ENCODE measurements at places on chromosomes 6 and 20.

DNA sequence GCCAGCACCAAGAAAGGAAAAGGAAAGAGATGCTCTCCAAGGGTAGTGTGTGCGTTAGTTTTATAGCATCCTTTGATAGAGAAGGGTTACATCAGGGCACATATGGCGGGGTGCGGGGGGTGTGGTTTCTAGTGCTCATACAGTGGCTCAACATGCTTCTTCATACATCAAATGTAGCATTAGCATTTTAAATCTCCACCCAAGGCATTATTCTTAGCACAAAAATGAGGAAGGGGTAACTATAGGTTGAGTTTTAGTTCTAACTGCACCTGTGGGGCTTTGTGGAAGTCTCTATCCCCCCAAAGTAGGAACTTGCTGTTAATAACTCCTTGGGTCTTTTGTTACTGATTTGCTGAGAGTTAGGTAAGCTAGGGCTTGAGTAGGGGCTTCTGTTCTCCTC, 89.3 kb downstream of the CEP57L1 start:
- no peak for DNase-seq

DNA sequence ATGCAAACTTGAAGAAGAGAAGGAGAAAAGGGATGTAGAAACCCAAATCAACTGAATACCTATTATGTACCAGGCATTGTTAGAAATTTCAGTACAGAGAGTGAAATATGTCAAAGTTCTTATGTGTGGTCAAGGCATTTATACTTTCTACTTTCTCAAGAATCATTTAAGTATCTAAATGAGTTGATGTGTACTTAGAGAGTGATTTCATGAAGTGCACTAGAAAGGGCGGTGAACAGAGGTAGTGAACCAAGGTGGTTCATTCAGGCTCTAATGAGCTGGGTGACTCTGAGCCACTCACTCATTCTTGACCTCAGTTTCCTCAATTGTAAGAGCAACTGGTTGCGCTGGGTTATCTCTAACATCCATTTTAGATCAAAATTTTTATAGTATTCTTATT, 3.3 kb downstream of the PDE7B start:
- no peak for DNase-seq

GRCh38 chr20:50425076-50425475, 85.1 kb upstream of the PTPN1 start:
- DNase-seq = no peak

DNA sequence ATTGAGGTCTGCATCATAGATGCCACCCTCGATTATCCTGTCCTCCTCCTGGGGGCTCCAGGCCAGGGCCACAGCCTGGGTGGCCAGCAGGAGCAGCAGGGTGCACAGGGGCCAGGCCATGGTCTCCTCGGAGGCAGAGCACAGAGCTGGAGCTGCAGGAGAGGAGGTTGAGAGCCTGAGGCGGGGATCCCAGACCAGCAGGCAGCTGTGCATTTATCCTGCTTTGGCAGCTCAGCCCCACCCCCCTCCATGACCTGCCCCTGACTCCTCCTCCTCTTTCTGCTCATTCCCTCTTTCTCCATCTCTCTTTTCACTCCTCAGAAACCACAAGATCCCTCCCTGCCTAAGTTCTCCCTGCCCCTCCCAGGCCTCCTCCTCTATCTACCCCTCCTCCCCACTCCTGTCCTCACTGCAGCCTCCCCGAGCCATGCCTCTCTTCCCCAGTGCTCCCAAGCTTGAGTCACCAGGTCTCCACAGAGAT, at the start of gene CST2:
CST2 (minus strand) TSS at position 189 of the 481 bp plus-strand sequence; CDS start at position 120, 69 bp downstream.
- no peak for DNase-seq

DNA sequence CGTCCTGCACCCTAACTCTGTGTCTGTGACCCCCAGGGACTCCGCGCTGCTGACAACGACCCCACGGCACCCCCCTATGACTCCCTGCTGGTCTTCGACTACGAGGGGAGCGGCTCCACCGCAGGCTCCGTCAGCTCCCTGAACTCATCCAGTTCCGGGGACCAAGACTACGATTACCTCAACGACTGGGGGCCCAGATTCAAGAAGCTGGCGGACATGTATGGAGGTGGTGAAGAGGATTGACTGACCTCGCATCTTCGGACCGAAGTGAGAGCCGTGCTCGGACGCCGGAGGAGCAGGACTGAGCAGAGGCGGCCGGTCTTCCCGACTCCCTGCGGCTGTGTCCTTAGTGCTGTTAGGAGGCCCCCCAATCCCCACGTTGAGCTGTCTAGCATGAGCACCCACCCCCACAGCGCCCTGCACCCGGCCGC, 129.0 kb downstream of the TAF4 start:
- DNase-seq = no peak

GRCh38 chr6:129534926-129535325, 175.1 kb downstream of the ARHGAP18 start:
- DNase-seq = no peak

DNA sequence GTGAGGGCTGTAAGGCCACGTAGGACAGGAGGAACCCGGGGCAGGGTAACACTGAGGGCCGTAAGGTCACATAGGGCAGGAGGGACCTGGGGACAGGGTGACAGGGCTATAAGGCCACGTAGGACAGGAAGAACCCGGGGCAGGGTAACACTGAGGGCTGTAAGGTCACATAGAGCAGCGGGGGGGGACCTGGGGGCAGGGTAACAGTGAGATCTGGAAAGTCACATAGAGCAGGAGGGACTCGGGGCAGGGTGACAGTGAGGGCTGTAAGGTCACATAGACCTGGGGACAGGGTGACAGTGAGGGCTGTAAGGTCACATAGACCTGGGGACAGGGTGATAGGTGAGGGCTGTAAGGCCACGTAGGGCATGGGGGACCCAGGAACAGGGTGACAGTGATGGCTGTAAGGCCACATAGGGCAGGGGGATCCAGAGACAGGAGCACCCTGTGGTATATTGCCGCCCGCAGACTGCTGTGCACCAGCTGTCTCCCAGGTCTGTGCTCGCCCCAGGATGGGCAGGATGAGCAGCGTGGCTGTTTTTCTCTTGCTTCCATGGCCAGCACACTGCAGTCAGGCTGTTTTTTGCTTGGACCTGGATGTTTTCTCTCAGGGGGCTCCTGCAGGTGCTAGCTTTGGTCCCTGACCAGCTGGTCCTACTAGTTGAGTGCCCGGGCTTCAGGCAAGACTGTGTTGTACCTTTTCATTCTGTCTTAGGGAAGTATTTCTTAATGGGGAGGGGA, 55.7 kb downstream of the SYTL3 start:
- no peak for DNase-seq

DNA sequence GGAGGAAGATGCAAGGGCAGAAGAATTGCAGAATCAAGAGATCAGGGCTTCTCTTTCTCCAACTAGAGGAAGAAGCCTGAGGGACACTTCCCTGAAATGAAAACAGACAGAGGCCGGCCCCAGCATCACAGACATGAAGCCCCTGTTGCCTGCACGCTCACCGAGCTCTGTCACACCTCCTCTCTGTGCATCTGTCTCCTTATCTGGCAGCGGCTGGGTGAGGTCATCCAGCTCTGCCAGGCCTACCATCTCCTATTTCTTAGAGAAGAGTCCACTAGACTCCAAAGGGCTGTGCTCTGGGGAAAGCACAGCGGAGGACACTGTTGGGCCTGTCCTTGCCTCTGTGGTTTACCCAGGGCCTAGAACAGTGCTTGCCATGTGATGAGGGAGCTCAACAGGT, 71.9 kb upstream of the MLN start:
- no peak for DNase-seq

GRCh38 chr6:33620158-33620855, 815 bp upstream of the ITPR3 start:
- DNase-seq = peak; percentile 47

DNA sequence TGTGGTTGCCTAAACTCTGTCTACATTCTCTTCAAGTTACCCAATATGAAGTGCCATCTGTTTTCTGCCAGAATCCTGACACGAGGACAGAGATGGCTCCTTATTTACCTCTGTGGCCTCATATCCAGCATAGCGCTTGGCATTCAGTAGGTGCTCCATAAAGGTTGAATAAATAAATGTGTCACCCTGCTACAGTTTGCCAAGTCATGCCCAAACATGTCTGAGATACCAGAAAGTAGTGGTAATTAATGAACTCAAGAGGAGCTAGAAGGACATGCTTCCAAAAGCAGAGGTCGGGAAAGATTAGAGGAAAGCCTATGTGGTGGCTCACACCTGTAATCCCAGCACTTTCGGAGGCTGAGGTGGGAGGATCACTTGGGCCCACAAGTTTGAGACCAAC, 30.9 kb upstream of the E2F3 start:
- no peak for DNase-seq

DNA sequence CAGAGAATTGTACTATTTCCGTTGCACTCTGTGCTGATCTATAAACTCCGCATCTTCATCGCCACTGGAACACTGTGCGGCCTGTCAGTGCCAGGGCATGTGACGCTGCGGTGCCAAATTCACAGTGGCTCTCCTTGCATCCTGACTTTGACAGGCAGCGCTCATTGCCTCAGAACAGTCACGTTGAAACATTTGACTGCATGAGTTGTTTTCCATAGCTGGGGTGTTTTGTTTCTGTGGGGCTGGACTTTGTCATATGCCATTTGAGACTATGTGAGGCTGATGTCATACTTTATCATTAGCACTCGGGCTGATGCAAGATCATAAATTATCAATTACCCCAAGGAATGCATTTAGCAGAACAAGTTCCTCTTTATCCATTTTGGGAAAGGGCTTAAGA, 32.7 kb downstream of the CFAP61 start:
- DNase-seq = no peak

GRCh38 chr20:17228624-17229061, 1.8 kb downstream of the PCSK2 start:
- DNase-seq = peak; percentile 16

DNA sequence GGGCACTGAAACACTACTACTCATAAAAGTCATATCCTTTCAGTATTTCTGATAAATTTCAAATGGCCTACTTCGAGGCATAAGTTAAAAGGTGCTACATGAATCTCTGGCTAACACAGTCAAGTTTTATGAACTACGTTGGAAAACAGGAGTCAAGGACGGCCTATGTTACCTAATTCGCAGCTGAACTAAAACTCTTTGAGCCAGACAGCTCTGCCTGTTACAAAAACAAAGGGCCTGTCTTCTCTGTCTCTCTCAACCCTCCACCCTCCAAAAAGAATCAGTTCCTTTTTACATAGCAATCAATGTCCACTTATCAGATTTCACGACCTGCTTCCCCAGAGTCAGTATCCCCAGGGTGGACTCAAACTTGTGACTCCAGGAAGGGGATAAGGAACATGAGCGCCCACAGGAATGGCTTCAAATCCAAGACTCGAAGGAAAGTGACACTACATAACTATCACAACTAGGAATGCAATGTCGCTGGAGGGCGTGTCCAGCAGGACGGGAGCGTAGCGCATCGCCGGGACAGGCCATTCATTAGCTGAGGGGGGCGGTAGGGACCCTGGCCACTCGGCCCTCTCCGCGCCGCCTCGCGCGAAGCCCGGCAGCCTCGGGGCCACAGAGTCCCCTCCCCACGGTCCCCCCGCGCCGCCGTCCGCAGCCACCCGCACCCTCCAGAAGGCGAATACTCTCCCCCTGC, 591 bp downstream of the IBTK start:
- no peak for DNase-seq

GRCh38 chr6:81606965-81607381, 145.5 kb downstream of the TENT5A start:
- DNase-seq = no peak

GRCh38 chr6:142551274-142551811, 249.5 kb downstream of the ADGRG6 start:
- DNase-seq = no peak

GRCh38 chr20:1897965-1898464, 2.8 kb downstream of the SIRPA start:
- DNase-seq = no peak
